ENCODE measurements at places on chromosomes 2 and 18.

GRCh38 chr2:141554810-141555209 is 576.0 kb downstream of the LRP1B start:
- no peak for DNase-seq

- no peak for DNase-seq
Measured at GRCh38 chr2:85429213-85429923, 10.9 kb downstream of the SH2D6 start.

GRCh38 chr2:40451918-40452605 is at the start of gene SLC8A1:
Gene SLC8A1, minus strand, starts transcription at chr2:40452090.
- DNase-seq: no peak

DNA sequence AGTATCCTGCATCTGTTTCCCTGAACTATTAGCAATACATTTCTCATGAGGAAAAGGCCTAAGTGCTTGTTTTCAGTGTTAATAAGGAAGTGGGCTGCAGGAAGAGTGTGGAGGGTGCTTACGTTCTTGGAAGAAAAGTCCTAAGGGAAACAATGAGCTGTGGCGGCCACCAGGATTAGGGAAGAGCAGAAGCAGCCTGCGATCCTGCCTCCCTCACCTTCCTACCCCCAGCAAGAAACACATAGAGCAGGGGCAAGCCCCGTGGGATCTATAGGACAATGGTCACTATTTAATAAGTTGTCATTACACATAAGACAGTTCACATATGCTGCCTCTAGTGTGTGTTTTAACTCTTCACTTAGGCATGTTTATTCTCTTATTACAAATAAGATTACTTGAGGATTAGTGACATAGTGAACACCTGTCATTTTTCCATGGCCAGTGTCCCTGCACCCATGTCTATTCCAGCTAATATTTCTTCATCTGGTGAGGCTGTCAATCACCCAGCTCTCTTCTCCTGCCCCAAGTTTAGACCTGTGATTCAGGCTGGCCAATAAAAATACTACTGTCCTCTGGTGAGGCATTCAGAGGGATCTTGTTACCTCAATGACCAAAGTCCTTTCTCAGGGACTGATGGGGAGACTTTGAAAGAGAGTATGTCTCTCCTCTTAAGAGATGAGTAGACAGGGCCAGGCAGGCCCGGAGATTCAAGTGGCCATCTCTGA is 510.9 kb upstream of the CELF4 start:
- no peak for DNase-seq

GRCh38 chr2:113976277-113976928 is 86.5 kb downstream of the ACTR3 start:
- DNase-seq: no peak

DNA sequence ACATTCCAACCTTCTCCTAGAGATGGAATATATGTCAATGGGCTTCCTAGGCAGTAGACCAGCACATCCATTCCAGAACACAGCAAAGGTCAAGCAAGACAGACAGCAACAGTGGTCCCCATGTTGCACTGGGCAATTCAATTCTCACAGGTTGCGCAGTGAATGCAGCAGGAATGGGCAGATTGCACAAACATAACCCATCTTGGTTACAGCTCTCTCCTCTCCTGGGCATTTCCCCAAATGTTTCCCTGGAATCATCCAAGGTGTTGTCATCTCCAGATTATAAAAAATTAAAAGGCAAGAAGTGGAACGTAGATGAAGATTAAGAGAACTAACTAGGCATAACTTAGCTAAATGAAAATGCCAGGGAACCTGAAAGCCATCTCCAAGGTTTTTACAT is 265.8 kb upstream of the SLC14A2 start:
- no peak for DNase-seq

GRCh38 chr2:46327627-46328026 is 30.4 kb downstream of the EPAS1 start:
- DNase-seq: no peak

- no peak for DNase-seq
Measured at GRCh38 chr2:238407566-238407965, 19.2 kb upstream of the ASB1 start.

DNA sequence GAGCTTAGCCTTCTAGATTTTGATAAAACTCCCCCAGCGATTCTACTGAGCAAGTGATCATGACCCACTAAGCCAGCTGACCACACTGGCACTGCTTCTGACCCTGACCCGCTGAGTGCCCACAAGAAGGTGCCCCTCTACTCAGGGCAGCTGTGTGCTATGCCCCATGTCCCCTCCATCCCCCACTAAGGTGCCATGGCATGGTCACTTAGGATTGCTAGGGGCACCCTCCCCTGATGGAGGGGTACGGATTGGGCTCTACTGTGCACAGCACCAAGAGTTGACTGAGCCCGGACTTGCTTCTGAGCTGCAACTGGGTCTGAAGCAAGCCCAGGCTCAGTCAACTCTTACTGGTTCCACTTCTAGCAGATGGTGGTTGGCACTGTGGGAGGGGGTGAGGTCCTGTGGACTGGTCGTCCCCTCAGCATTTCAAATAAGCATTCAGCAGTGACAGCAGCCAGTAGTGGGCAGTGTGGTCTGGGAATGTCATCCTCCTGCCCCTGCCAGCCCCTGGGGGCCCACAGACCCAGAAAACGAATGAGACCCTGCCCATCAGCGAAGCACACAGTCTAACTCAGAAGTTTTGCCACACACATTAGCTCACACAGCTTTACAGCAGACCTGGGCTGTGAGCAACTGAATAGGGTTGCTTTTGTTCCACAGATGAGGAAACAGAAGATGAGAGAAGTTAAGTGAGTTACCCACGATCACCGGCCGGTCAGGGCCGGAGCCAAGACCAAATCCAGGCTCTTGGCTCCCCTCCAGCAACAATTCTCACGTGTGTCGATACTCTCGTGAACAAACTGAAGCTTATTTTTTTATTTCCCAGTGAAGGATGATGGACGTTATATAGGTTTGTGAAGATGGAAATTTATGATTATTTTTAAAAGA is 52.1 kb upstream of the FOSL2 start:
- no peak for DNase-seq

DNA sequence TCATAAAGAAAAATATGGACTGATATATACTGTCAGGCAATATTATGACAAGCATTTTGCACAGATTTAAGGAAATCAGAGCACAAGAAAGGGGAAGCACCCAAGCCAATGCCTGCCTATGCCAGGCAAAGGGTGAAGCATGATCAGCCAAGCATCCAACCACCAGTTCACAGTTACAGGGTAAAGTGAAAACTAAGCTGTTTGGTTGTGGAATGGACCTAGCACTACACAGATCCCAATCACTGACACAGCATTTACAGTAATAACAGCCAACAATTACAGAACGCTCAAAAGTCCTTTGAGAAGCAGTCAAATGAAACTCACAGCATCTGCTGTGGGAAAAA is 90.3 kb downstream of the SP3 start:
- no peak for DNase-seq

DNA sequence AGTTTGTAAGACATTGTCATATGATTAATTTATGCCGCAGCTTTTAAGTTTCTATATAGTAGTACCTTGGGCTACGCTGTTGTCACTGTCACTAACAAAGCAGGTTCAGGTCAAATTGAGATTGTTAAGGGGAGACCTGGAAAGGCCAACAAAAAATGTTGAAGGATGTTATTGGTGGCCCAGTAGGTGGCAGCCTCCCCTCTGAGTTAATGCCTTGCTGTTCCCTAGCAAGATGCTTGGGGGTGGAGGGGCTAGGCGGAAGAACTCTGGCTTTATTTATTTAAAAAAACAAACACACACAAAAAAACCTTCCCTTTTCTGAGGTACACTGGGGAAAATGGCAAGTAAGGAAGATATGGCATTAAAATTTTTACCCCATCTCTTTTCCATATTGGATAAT is 128.3 kb upstream of the ATP5MC3 start:
- DNase-seq: no peak

Measured in activated CD8-positive, alpha-beta memory T cell treated with anti-CD3 and anti-CD28 coated beads for 1 hour (primary cell).